ENCODE measurements at places on chromosomes 2 and 18.

DNA sequence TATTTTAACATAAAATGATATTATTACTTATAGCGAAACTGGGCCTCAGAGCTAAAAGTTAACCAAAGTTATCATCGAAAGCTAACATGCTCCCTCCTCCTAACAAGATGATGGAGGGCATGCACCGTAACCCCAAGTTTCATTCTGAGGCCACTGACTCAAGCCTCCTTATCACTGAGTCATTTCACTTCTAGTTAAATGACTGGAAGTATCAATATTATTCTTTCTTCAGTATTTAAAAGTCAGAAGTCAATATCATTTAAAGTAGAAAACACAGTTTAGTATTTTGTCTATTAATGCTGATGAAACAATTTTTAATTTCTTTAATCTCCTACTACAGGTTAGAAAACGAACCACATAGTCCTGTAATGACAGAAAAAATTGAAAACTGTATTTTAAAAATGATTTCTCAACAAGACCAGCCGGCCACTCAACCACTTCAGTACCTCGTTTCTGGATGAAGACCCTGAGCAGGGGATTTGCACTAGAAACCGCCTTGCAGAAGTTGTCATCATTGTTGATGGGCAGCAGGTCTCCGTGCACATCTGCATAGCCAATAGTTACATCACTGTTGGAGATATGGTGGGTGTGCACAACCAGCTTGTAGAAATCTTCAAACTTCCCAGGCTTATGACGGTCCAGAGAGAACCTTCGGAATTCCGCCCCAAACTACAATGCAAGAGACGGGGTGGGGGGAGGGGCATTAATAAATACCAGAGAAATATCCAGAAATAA is 44.9 kb downstream of the PARD6G start:
- peak; percentile 88 for ATAC-seq

- ATAC-seq = no peak
These were observed 107.3 kb upstream of the CYP26B1 start for GRCh38 chr2:72254831-72255451.

- no peak for ATAC-seq
These were observed 91.7 kb downstream of the MDH1 start for GRCh38 chr2:63680455-63680854.

- ATAC-seq = no peak
These were observed 1004.1 kb upstream of the NRXN1 start for GRCh38 chr2:52036024-52036423.

DNA sequence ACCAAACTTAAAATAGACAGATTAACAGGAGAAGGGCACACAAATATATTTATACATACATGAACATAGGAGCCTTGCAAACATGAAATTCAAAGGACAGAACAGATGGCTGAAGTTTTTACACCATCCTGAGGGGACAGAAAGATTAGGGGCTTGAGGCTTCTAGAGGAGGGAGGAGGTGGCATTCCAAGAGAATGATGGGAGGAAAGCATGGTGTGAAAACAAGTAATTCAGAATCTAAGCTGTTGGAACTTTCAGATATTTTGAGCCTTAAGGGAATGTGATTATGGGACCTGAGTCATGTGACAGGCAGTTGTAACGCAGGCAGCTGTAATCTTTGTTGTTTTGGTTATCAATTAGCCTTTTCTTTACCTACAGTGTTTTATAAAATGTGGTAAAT is 225.2 kb upstream of the SPOPL start:
- ATAC-seq = no peak

- ATAC-seq = no peak
These were observed 315.1 kb downstream of the RDH14 start for GRCh38 chr2:18245375-18245774.

- ATAC-seq = no peak
These were observed 193.5 kb downstream of the SPP2 start for GRCh38 chr2:234243871-234244565.

GRCh38 chr2:86271248-86271647 is 66.2 kb downstream of the REEP1 start:
- no peak for ATAC-seq

- no peak for ATAC-seq
These were observed 97.5 kb upstream of the ZFP36L2 start for GRCh38 chr2:43323857-43324256.
